Activated CD4-positive, CD25-positive, alpha-beta regulatory T cell (primary cell): ENCODE measurements at places on chromosomes 7 and 10.

GRCh38 chr10:101235766-101236165 is 6.5 kb upstream of the LBX1 start:
- DNase-seq: no peak

GRCh38 chr7:105118612-105119600 is 104.9 kb downstream of the KMT2E start:
- no peak for DNase-seq

GRCh38 chr7:55572378-55573233 is at the start of gene VOPP1:
VOPP1 (minus strand) TSS chr7:55572502; CDS start chr7:55572324, 178 bp downstream.
- peak; percentile 15 for DNase-seq

GRCh38 chr7:154978017-154978416 is 24.9 kb downstream of the PAXIP1 start:
- DNase-seq: no peak

- no peak for DNase-seq
These were observed 23.4 kb upstream of the NPS start for GRCh38 chr10:127525686-127526085.
